ENCODE measurements at places on chromosomes 7 and 10. TPM values are rescaled to one million over a fixed set of nuclear protein-coding genes. Genes with fewer than 3 reads are reported as not detected.

TBATA gene
- total RNA-seq, result not detected

DNA sequence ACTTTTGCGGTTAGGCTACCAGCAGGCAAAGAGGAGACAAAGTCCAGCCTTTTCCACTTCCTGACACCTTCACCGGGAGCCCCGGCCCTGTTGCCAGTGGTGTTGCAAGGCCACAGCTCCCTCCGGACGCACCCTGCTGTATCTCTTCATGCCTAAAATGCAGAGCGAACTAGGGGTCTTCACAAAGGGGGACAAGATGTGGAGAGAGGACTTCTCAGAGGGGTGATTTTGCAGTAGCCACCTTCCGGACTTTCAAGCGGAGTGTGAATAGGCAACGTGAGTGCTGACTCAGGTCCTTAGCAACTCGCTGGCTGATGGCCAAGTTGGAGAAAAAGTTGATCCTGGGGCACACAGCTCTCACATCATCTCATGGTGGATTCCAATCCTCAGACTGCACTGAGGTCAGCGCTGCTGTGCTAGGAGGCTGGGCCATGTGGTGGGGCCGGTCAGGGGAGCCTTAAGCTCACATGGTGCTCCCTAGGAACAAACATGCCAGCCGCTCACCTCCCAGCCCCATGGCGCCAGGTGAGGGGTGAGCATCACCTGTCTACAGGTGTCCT, 166.3 kb downstream of the LCOR start:
- H3K4me3 ChIP-seq, result no peak overlapping the region
- H3K27me3 ChIP-seq, result no peaks in the 10 kb centered on the region
- no peak overlapping the region for H3K27ac ChIP-seq

- H3K36me3 ChIP-seq, result peaks cover 11% of the 10 kb centered on the region
- H3K4me1 ChIP-seq, result no peaks in the 10 kb centered on the region
- no peak overlapping the region for H3K27ac ChIP-seq
- no peaks in the 10 kb centered on the region for H3K27me3 ChIP-seq
- no peak for DNase-seq
Observed at GRCh38 chr7:16616122-16616521, 29.4 kb downstream of the ANKMY2 start.

PTPRN2 gene
- 33.2 TPM for total RNA-seq

DNA sequence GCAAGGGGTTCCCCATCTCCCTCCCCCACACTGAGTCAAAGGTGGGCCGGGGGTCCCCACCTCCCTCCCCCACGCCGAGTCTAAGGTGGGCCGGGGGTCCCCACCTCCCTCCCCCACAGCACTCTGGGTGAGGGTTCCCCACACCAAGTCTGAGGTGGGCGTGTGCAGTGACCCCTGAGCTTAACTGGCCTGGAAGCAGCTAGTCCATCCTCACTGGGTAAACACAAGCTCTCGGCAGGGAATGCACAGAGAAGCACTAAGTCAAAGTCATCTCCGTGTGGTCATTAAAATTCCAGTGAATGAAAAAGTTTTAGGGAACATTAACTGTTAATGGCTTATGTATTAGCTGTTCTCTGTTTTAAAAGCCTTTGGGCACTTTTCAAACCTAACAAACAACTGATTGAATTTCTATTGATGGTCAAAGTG, 43.7 kb upstream of the PRKAR1B start:
- H3K27ac ChIP-seq, result peak overlapping the region; percentile 82
- no peak for DNase-seq
- H3K4me3 ChIP-seq, result no peak overlapping the region
- H3K36me3 ChIP-seq, result peaks cover 92% of the 10 kb centered on the region
- peaks cover 25% of the 10 kb centered on the region for H3K4me1 ChIP-seq

DNA sequence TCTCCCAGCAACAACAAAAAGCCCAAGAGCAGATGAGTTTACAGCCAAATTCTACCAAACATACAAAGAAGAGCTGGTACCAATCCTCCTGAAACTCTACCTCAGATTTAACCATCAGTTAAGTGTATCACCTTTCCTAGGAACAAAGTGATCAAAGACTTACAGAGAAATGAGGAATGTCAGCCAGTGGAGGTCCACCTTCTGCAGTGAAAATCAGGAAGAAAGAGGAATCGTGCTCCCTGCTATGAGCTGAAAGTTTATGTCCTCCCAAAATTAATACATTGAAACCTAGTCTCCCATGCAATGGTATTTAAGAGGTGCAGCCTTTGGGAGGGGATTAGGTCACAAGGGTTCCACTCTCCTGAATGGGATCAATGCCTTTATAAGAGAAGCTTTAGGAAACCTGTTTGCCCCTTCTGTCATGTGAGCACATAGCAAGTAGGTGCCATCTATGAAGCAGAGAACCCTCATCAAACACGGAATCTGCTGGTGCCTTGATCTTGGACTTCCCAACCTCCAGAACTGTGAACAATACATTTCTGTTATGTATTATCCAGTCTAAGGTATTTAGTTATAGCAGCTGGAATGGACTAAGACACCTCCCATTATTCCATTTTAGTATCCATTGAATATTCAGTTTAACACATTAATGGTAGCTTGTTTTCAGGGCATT, 139.0 kb upstream of the FZD8 start:
- no peak for DNase-seq
- H3K27me3 ChIP-seq, result no peaks in the 10 kb centered on the region
- H3K27ac ChIP-seq, result no peak overlapping the region
- H3K4me1 ChIP-seq, result no peaks in the 10 kb centered on the region

ADCY1 gene
- total RNA-seq, result 21.8 TPM

DNA sequence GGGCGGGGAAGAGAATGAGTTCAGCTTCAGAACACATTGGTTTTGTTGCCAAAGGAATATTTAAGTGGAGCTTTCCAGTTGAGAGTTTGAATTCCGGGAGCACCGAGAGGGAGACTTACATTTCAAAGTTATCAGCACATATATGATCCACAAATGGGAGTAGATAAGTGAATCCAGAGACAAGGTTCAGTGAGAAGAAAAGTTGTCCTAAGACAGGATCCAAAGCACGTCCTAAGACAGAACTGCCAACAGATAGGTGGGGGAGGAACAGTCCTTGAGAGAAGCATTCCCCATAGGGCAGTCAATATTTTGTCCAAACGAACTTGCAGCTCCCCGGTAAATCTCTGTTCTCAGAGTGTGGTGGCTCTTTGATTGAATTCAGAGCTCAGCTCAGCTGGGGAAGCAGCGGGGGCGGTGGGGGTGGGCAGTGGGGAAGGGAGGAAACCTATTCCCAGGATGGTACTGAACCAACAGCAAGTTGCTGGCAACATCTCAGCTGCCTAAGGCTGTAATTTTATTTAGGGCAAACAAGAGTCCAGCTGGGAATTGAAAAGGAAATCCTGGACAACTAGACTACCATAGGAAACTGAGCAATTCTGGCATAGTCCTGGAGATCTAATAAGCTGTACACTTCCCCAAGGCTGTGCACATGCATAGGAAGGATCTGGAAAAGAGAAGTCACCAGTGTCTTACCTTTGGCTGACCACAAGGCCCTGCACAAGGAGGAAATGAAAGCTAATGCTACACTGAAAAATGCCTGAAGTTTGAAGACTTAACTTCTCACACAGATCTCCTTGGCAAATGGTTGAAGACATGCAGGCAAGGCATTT, 94.2 kb upstream of the CXCL12 start:
- no peaks in the 10 kb centered on the region for H3K36me3 ChIP-seq
- no peak for DNase-seq
- no peak overlapping the region for H3K4me3 ChIP-seq
- H3K27me3 ChIP-seq, result no peaks in the 10 kb centered on the region
- peaks cover 5% of the 10 kb centered on the region for H3K4me1 ChIP-seq

GRID2IP gene
- total RNA-seq, result 0.39 TPM

- no peaks in the 10 kb centered on the region for H3K27me3 ChIP-seq
- H3K4me1 ChIP-seq, result no peaks in the 10 kb centered on the region
- no peak overlapping the region for H3K4me3 ChIP-seq
- no peaks in the 10 kb centered on the region for H3K36me3 ChIP-seq
- no peak for DNase-seq
- no peak overlapping the region for H3K27ac ChIP-seq
Observed at GRCh38 chr7:91421018-91421417, 156.8 kb downstream of the FZD1 start.

DNA sequence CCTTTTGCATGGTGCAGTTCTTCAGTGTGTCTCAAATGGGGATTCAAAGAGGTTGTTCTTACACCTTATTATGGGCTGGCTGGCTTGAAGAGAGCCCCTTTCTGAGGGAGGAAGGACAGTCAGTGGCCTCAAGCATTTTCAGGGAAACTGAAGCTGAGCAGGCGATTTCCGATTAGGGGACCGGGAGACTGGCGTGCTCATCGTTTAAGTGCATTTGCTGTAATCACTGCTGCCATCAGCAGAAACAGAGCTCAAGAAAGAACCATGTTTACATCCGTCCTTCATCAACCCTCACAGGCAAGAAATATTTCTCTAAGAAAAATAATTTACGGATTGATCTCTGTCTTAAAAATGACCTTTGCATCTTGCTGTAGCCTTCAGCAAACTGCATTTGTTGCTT, 32.2 kb downstream of the DNAJB6 start:
- peaks cover 56% of the 10 kb centered on the region for H3K36me3 ChIP-seq
- no peak overlapping the region for H3K4me3 ChIP-seq
- no peaks in the 10 kb centered on the region for H3K4me1 ChIP-seq
- no peak overlapping the region for H3K27ac ChIP-seq
- no peak for DNase-seq

PRSS37 gene
- total RNA-seq, result not detected

DNA sequence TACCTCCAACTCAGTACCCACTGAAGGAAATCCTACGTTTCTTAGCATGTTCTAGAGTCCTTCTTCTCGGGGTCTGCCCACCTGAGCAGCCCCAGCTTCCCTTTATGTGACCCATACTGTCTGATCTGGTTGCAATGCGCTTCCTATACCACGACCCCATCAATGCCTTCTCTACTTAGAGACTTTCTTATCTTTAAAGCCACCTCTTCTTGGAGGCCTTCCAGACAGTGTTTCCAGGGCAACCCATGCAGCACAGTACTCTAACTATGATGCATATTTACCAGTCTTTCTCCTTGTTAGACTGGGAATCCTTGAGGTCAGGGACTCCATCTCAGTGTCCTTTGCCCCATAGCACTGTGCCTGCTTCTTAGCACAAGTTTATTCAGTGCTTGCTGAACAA, 54.5 kb upstream of the SLF2 start:
- H3K27me3 ChIP-seq, result no peaks in the 10 kb centered on the region
- no peak overlapping the region for H3K4me3 ChIP-seq
- H3K27ac ChIP-seq, result no peak overlapping the region
- peaks cover 7% of the 10 kb centered on the region for H3K4me1 ChIP-seq
- H3K36me3 ChIP-seq, result no peaks in the 10 kb centered on the region

All from spinal cord (tissue), 10 donors.